Cerebellum (tissue), 4 donors: ENCODE measurements at places on chromosomes 6 and 20. TPM values are rescaled to one million over a fixed set of nuclear protein-coding genes. Genes with fewer than 3 reads are reported as not detected.

TRMT11 gene
- total RNA-seq = 33.8 TPM

FRS3 gene
- 5.2 TPM for total RNA-seq

GGTLC1 gene
- total RNA-seq = not detected

LZTS3 gene
- 20.1 TPM for total RNA-seq

ZBTB46 gene
- 20.3 TPM for total RNA-seq

ESF1 gene
- 16.8 TPM for total RNA-seq

TAGAP gene
- 2.4 TPM for total RNA-seq

AIF1 gene
- 6.4 TPM for total RNA-seq

IPCEF1 gene
- total RNA-seq = 4.4 TPM

SLC52A3 gene
- total RNA-seq = 0.36 TPM

ATXN1 gene
- 38.8 TPM for total RNA-seq

GSTA2 gene
- not detected for total RNA-seq

TXLNB gene
- 0.73 TPM for total RNA-seq

HLA-DMA gene
- 0.73 TPM for total RNA-seq

OXT gene
- not detected for total RNA-seq

ECT2L gene
- 0.45 TPM for total RNA-seq

BFSP1 gene
- 1.5 TPM for total RNA-seq

BPIFA1 gene
- not detected for total RNA-seq

MRS2 gene
- total RNA-seq = 16.8 TPM

PTCHD4 gene
- total RNA-seq = 11.7 TPM

SMOC2 gene
- total RNA-seq = 1.9 TPM

MAS1 gene
- 0.09 TPM for total RNA-seq

SEMG1 gene
- total RNA-seq = not detected

LRRN4 gene
- total RNA-seq = not detected

MLN gene
- total RNA-seq = not detected

ZNF165 gene
- 1.4 TPM for total RNA-seq

SIRPD gene
- not detected for total RNA-seq

DUSP15 gene
- 6.1 TPM for total RNA-seq

SLC24A3 gene
- total RNA-seq = 15.7 TPM

SLC17A2 gene
- not detected for total RNA-seq

TFAP2D gene
- not detected for total RNA-seq

SLPI gene
- total RNA-seq = 0.82 TPM

SLC17A1 gene
- not detected for total RNA-seq

TEAD3 gene
- 2.1 TPM for total RNA-seq

C6orf141 gene
- total RNA-seq = 2.6 TPM

ADGRB3 gene
- 237 TPM for total RNA-seq

IL20RA gene
- 0.36 TPM for total RNA-seq

SPATS1 gene
- not detected for total RNA-seq

E2F1 gene
- total RNA-seq = 5.9 TPM

HLA-DRA gene
- 3.6 TPM for total RNA-seq

NOTCH4 gene
- 6.9 TPM for total RNA-seq

PROKR2 gene
- total RNA-seq = 0.45 TPM

SAPCD1 gene
- not detected for total RNA-seq

RUNX2 gene
- 0.54 TPM for total RNA-seq

GPSM3 gene
- 0.82 TPM for total RNA-seq

BANF2 gene
- not detected for total RNA-seq

OTOR gene
- total RNA-seq = not detected

WFDC5 gene
- total RNA-seq = not detected
